Fibroblast of lung (primary cell): ENCODE measurements at places on chromosomes 16 and 17. TPM values are rescaled to one million over a fixed set of nuclear protein-coding genes. Genes with fewer than 3 reads are reported as not detected.

Gene SEPTIN12
- not detected in 2 replicates for total RNA-seq

GRCh38 chr17:47184681-47185080 is 4.4 kb downstream of the CDC27 start:
- DNase-seq, result peak; percentile 15

Gene ALDH3A1
- total RNA-seq, result under 0.01 and 0.17 TPM in 2 replicates

GRCh38 chr17:70675070-70675590 is 505.8 kb downstream of the KCNJ2 start:
- no peak for DNase-seq

GRCh38 chr17:2419486-2419885 is 18.6 kb upstream of the MNT start:
- no peak for DNase-seq

Gene GP1BA
- not detected in 2 replicates for total RNA-seq

- peak; percentile 34 for DNase-seq
Observed at GRCh38 chr16:4273858-4274311, 1.1 kb upstream of the TFAP4 start.

DNA sequence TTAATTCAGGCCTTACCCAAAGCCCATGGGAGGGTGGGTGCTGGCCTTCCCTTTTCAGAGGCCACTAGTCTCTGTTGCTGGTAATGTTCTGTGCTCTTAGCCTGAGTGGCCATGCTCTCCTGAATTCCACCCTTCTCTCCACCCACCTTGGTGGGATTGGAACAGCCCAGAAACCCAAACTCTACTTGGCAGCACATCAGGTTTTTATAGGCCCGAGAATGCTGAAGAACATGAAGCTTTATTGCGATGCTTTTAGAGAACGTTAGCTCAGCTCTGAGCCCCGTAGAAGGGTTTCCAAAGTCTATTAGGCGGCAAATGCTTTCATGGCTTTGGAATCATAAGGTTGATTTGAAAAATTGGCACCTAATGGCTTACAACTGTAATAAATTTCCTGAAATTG is 209.3 kb downstream of the MSI2 start:
- peak; percentile 50 for DNase-seq

DNA sequence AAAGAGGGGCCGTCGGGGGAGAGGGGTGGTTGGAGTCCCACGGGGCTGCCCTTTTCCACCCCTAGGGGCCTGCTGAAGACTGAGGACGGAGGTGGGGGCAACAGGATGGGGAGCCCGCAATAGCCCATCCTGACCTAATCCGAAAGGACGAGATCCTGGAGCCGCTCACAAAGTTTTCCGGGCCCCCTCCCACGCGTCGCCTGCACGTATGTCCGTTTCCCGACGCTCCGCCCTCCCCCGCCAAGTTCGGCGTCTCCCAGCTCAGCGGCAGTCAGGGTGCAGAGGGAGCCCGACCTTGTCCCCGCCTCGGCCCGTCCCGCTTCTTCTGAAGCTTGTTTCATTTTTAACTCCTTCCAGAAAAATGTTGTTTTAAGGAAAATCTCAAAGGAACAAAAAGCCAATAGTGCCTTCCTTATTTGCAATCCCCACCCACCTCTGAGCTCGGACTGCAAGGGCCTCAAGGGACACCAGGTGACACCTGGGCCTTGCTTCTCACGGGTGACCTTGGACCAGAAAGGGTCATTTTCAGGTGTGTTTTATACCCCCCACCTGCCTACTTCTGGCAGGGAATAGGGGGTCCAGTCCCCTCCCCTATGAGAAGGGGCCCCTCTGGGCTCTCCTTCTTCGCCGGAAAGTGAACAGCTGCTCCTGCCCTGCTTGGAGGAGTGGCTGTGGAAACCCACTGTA is 3.4 kb upstream of the ZNF423 start:
- peak; percentile 37 for DNase-seq

GRCh38 chr17:71900621-71901229 is 220.1 kb upstream of the SOX9 start:
- peak; percentile 76 for DNase-seq

- DNase-seq, result no peak
Observed at GRCh38 chr17:5416901-5417300, 2.6 kb downstream of the NUP88 start.

GRCh38 chr16:81885976-81886586 is 107.0 kb downstream of the PLCG2 start:
- DNase-seq, result peak; percentile 8

Gene SEZ6
- total RNA-seq, result not detected in 2 replicates

- DNase-seq, result peak; percentile 61
Observed at GRCh38 chr16:67084345-67085028, 25.3 kb upstream of the PHAF1 start.

DNA sequence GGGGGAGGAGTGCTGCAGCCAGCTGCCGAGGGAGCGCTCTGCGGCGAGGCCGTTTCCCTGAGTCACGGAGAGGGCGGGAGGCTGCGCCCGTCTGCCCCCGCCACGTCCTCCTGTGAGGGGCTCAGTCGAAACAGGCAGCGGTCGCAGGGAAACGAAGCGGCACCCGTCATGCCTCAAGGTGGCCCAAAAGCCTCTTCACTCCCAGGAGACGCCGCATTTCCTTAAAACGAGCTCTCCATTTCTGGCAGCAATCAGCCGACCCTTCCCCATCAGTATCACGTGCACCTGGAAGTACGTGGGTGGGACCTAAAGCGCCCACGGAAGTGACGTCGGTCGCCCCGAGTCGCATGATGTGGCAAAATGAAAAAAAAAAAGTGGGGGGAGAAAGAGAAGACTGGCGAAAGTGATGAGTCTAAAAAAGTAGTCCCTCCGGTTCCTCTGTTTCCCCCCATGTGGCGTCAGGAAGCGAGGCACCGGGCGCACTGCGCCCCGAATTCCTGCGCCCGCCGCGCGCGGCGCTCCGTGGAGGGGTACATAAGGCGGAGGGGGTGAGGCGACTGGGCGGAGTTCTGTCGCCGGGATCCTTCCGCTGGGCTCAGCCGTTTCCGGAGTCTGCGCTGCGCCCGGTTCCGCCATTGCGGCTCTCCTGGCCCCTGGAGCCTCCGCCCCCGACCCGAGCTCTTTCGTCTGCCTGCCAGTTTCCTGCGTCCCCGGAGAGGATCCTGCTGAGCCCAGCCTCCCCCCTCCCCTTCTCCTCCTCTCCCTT is at the start of gene CLTC:
Gene CLTC (plus strand): TSS at position 598 of the 766 bp plus-strand sequence. CDS start 237 bp downstream, outside the sequence.
- DNase-seq, result peak; percentile 99

- DNase-seq, result no peak
Observed at GRCh38 chr17:2685696-2686095, 25.9 kb downstream of the CLUH start.

DNA sequence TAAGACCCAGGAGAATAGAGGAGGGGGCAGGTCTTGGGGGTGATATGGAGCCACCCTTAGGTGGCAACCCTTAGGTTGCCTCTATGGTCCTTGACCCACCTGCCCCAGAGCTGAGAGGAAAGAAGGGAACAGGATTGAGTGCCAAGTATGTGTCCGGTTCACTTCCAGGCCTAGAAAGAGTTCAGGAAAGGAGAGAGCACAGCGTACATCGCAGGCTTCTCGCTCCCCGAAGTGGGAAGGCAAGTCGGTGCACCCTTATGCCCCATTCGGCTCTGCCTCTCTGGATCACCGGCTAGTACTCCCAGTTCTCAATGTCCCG is 631 bp downstream of the SP6 start:
- no peak for DNase-seq
